ENCODE measurements at places on chromosomes 7 and 10.
A peak's percentile ranks its signal among the peaks of the same experiment; 100 is the strongest.

DNA sequence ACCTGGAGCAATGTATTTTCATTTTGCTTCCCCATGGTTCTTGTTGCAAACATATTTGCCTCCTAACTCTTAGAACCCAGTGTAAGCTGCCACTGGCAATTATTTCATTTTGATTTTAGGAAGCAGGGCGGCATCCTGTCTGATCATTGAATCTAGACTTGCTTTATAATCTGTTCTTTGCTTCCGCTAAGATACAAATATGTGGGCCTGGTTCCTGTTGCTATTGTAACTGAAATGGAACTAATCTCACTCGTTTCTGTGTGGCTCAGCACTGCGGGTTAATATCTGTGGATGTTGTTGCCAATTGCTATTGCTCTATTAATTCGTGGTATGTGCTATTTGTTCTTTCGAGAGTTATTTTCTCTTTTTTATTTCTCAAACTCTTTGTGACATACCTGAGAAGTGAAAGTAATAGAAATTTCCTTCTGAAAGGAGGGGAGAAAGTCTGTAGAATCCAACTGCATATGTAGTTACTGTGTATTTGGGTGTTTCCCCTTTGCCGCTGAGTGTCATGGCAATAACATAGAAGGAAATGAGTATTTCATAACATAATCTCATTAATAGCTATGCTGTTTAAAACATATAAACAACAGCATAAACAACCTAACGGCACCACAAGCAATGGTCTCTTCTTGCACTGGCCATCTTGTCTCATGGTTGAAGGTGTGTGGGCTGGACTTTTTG lies 62.4 kb downstream of the FZD1 start:
- no peak for DNase-seq

DNA sequence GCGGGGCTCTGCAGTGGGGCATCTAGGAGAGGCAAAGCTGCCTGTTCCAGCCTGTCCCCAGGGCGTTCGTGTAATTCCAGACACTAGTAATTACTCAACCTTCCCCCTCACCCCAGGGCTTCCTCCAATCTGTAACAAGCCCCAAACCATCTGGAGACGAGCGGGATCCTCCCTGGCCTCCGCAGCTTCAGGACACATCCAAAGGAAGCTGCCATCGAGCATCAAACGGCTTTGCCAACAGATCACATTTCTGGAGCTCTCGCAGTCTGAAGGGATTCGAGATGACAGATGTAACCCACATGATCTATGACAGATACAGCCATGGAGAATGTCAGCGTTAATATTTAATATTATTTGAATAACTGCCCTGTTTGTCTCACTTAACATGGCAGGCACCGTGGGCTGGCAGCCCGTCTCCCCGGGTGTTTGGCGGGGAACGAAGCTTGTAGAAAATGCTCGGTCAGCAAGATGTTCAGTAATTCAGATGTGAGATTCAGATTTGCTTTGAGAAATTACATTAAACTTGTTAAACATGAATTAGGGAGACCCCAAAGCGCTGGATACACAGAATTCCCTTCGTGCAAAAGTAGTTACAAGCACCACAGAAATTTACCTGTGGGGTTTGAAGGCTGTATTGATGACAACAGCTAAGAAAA lies 108.5 kb upstream of the C7orf33 start:
- DNase-seq: no peak

GRCh38 chr7:33888166-33888565 lies 17.2 kb upstream of the BMPER start:
- DNase-seq: peak; percentile 85

DNA sequence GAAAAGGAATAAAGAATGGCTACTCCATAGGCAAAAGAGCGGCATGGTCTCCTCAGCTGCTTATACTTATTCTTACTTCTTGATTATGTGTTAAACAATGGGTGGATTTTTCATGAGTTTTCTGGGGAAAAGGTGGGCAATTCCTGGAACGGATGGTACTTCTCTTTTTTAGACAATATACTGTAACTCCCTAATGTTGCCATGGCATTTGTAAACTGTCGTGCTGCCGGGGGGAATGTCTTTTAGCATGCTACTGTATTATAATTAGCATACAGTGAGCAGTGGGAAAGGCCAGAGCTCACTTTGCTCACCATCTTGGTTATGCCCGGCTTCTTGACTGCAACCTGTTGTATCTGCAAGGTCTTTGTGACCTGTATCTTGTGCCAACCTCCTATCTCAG lies 372.1 kb upstream of the AKR1E2 start:
- no peak for DNase-seq

DNA sequence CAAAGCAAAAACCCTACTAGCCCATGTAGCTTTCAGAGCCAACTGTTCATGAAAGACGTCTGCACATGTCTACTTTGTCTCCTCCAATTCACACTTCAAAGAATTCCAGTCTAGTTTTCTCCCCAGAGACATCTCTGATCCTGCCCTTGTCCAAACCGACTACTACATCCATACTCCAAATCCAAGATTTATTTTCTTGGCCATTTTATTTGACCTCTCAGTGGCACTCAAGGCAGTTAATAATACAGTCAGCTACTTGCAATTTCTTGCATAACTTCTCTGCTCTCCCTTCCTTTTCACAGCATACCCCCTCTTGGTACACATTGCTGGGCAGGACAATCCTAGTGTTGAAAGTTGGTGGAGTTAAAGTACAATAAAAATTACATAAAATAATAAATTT lies 170.9 kb upstream of the INHBA start:
- no peak for DNase-seq

DNA sequence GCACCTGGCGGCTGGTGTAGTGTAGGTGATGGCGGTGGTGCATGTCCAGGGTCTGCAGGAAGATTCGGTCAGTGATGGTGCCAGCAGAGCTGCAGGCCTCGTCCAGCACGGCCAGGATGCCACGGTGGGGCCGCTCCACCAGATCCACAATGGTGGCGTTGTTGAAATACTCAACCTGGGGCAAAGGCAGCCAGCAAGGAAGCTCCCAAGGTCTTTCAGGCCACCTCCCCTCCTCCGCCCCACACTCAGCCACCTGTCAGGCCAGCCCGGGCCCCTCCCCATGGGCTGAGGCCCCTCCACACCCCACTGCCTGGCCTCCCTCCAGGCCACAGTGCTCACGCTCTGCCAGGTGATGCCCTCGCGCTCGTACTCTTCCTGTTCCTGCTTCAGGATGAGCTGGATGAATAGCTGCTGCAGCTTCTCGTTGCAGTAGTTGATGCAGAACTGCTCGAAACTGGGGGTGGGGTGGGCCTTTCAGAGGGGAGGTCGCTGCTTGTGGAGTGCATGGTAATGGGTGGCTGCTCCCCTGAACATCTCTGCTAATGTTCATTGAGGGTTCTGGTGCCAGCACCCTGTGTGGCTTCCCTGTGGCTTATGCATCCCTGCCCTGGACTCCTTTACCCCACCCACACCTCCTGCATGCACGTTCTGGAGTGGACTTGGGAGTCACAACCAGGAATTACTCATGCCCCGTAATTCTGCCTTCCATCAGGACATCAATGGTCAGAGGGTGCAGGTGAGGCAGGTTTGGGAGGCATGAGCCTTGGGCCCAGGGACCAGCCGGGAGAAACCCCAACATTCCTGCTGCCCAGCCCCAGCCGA lies 8.9 kb downstream of the MYO1G start:
- DNase-seq: no peak

GRCh38 chr10:117320050-117320665 lies 55.1 kb downstream of the PDZD8 start:
- DNase-seq: peak; percentile 13

DNA sequence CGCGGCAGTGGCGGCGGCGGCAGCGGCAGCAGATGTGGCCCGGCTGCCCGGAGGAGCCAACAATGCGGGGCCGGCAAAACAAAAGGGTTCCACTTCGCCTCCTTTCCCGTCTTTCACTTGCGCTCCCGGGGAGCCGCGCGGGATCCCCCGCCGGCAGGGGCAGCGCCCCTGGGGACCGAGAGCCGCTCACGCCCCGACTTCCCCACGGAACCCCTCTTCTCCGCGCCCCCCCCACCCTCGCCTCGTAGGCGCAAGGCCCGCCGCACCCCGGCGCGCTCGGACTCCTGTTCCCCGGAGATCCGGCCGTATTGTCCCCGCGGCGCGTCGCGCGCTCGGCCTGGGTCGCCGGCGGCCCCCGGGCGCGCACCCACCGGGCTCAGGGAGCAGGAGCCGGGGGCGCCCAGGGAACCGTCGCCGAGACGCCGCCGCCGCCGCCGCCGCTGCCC lies 854 bp downstream of the CTBP2 start:
- DNase-seq: no peak

DNA sequence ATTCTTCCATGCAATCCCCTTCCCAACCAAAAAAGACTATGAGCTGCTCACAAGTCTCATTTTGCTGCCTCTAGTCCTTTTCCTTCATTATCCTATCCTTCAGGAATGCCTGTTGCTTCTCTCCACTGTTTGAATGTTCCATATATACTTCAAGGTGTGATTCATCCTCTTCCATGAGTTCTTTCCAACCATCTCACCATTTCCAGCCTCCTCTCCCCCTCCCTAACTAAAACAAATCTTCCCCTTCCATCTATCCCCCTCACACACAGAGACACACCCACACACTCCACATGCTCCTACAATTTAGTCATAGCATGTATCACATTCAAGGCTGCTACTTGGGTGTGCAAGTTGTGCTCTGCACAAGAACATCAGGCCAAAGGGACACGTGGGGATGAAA lies 254.3 kb downstream of the DYNC1I1 start:
- no peak for DNase-seq

- no peak for DNase-seq
These were observed 15.8 kb downstream of the SCD start for GRCh38 chr10:100362570-100363496.

GRCh38 chr10:77524281-77524711 lies 113.3 kb downstream of the KCNMA1 start:
- DNase-seq: no peak

DNA sequence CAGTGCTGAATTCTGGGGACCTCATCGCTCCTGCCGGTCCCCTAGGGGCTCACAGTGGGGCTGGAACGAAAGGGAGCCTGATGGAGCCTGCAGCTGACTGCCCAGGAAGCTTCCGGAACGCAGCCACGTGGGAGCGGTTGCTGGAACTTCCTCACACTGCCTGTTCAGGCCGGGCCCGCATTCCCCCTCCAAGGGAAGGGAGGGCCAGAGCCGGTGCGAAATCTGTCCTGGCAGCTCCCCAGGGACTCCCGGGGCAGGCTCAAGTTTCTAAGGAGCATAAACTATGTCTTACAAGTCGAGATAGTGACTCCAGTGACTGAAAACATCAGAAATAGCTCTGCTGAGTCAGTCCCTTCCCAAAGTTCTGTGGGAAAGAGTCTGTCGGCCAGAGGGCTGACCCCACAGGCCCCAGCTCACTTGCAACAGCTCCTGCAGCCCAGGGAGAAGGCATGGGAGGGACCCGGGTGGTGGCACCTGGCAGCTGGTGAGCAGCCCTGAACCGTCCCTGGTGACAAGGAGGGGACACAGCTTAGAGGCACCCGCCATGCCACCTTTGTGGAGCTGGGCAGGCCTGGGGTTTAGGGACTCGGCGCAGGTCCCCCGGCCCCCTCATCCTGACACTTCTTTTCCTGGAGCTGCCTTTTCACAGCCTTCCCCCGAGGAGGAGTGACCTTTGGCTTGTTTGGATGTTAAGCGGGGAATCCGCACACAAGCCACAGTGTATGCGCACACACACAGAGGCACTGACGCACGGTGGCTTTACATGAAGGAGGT lies 47.6 kb downstream of the PDGFA start:
- DNase-seq: peak; percentile 99

DNA sequence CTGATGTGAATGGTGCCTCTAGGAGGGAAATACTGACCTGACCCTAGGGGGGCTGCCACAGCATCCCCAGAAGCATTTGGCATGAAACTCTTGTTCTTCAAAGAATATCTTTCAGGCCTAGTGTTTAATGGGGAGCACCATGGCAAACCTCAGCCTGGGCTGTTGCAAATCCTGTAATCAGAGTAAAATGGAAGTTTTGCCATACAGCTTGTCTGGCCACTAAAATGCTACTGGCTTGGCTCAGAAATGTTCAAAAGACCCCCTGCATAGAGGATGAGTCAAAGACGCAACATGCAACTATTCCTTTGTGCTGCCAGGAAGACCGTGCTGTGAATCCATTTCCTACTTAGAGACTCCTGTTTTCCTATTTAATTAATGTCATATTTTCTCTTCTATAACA lies 26.7 kb downstream of the HECW1 start:
- DNase-seq: no peak

DNA sequence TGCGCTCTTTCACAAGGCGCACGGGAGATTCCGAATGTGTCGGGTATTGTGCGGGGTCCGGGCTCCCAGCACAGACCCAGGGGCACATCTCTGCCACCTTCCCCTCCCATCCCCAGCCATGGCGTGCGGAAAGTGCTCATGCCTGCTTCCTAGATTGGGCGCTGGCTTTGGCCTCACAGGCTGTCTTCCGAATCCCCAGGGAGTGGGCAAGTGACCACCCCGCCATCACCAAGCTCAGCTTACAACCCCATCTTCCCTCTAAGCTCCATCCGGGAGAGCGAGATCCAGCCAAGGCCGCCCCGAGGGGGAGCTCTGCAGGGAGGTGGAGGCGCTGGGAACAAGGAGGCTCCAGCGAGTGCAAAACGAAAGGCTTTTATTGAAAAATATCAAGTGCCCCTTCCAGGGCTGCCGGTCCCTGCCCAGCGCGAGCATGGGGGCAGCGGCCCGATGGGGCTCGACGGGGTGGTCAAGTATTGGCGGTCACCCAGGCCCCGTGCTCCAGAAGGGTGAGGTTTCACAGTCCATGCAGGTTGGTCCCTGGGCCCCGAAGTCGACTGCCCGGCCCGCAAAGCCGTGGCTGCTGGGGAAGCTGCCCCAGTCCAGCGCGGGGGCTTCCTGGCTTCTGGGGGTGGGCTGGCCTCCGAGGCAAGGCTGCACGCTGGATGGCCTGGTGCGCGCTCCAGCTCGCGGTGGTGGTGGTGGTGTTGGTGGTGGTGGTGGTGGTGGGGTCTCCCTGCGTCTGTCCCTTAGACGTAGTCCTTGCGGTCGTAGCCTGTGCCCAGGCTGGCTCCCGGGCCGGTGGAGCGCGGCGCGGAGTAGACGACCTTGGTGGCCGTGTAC lies 1.2 kb downstream of the CLDN3 start:
- DNase-seq: no peak

DNA sequence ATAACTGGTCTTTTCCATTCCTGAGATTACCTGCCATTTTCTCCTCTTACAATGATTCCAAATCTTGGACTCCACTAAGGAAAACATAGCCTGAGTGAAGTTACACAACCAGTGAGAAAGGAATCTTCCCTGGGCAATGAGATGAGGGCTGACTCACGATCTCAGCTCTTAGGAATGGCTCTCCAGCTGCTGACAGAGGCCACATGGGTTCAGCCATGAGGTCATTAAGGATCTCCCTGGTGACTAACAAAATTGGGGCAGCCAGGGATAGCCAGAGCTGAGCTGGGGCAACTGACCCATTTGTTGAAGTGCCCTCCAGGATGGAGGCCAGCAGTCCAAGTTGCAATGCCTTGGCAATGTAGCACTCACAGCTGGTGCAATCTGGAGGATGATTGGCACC lies 78.7 kb upstream of the MKLN1 start:
- DNase-seq: peak; percentile 92

DNA sequence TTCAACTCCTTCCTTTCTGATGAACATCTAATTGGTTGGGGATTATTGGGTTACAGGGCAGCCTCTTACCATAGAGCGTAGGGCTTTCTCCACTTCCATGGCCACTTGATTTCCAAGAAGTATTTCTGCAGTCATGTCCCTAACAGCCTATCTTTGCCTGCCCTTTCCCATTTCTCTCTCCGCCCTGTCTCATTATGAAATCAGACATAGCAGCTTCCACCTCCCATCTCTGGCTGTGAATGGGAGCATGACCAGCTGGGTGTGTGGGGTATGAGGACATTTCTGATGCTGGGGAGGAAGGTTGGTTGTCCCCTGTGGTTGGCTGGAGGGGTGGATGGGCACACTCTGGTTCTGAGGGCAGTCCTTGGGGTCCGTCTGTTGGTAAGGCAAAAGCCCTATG lies 41.2 kb downstream of the ADCYAP1R1 start:
- DNase-seq: no peak

All from H4 (cell line).